ENCODE measurements at places on chromosomes 6 and 20.

DNA sequence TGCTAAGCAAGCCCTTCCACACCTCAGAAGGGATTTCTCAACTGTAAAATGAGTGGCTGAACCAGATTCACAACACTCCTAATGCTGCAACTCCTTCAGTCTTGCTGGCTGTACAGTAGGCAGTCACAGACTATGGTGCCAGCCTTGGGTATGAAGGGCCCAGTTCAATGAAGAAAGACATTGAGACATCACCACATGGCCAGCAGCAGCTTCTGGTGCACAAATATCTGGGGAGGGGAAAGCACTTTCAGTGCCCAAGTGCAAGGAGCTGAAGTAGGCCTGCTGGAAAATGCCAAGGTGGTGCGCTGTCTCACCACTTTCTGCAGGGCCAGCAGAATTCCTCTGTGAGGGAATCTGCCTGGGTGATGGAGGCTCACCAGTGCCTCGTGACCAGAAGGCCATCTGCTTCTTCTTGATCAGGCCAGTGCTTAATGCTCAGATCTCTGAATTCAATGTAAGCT, 1.8 kb downstream of the PLA2G7 start:
- no peaks in the 10 kb centered on the region for H3K4me1 ChIP-seq
- no peak overlapping the region for H3K4me3 ChIP-seq
- peaks cover 56% of the 10 kb centered on the region for H3K27me3 ChIP-seq
- no peak overlapping the region for H3K27ac ChIP-seq
- DNase-seq, result no peak
- no peaks in the 10 kb centered on the region for H3K36me3 ChIP-seq

GRCh38 chr6:46959419-46959818, 37.7 kb upstream of the ADGRF5 start:
- no peak overlapping the region for H3K4me3 ChIP-seq
- H3K36me3 ChIP-seq, result no peaks in the 10 kb centered on the region
- no peak for DNase-seq
- no peak overlapping the region for H3K27ac ChIP-seq

DNA sequence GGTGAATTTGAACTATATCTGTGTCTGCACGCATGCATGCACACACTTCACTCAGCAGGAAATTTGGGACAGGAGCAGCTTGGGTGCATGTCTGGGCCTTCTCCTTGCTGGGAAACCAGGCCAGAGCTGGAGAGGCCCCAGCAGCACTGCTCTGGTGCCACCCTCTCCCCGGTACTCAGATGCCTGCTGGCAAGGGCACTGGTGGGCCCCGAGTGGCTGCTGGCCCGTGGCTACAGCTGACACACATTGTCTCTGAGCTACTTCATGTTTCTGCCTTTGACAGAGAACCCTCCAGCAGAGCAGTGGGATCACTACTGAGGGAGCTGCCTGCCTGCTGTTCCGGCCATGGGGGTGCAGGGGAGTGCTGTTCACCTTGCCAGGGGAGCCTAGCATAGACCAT, 37.5 kb downstream of the DLGAP4 start:
- H3K27ac ChIP-seq, result no peak overlapping the region
- H3K36me3 ChIP-seq, result no peaks in the 10 kb centered on the region
- DNase-seq, result no peak

DNA sequence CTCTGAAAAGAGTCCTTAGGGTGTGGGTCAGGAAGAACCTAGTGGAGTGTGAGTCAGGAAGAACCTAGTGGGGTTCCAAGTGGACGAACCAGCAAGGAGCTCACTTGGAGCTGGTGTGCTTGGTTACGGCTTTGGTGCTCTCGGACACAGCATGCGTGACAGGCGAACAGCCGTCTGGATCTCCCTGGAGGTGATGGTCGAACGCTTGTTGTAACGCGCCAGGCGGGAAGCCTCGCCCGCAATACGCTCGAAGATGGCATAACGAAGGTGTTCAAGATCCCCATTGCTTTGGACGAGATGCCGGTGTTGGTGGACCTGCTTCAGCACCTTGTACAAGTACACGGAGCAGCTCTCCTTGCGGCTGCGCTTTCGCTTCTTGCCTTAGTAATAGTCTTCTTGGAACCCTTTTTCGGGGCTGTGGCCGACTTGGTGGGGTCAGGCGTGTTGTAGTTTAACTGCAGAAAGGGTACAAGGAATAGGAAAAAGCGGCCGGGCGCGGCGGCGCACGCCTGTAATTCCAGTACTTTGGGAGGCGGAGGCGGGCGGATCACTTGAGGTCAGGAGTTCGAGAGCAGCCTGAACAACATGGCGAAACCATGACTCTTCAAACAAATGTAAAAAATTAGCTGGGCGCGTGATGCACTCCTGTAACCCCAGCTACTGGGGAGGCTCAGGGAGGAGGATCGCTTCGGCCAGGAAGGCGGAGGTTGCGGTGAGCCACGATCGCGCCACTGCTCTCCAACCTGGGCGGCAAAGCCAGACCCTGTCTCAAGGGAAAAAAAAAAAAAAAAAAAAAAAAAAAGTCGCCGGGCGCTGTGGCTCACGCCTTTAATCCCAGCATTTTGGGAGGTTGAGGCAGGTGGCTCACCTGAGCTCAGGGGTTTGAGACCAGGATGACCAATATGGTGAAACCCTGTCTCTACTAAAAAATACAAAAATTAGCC, 48.0 kb downstream of the OR2B2 start:
- H3K27ac ChIP-seq, result peak overlapping the region; percentile 100
- peaks cover 4% of the 10 kb centered on the region for H3K36me3 ChIP-seq
- H3K4me3 ChIP-seq, result peak overlapping the region; percentile 99
- DNase-seq, result peak; percentile 55
- H3K4me1 ChIP-seq, result peaks cover 53% of the 10 kb centered on the region

- no peaks in the 10 kb centered on the region for H3K4me1 ChIP-seq
- H3K36me3 ChIP-seq, result no peaks in the 10 kb centered on the region
- DNase-seq, result no peak
- no peak overlapping the region for H3K4me3 ChIP-seq
- H3K27me3 ChIP-seq, result no peaks in the 10 kb centered on the region
These were observed 526.5 kb downstream of the NKAIN2 start for GRCh38 chr6:124330197-124330596.

DNA sequence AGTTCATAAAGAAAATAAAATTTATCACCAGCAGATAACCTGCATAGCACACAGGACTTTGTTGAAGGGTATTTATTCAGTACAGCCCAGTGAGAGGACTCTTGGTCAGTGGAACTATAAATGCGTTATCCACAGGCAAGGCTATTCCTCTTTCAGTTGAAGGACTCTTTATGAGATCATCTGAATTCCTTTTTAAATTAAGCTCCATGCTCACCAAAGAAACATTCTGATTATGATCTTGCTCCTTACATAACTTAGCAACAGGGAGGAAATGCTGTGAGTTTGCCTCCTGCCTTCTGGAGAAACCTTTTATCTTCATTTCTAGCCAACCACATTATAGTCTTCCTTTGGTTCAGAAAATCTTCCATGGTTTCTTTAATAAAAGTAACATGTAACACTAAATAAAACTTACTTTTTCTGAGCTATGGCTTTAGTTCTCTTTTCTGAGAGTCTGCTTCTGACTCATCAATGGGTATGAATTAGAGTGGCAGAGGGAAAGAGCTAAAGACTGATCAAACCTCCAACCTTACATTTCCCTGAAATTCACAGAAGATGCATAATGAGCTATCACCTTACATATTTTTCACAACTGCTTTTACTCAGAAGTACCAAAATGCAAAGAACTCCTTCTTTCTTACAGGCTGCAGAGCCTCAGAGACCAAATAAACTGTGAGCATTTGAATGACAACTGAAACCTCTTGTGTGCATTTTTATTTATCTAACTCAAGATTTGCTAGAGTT, 267.2 kb downstream of the ADGRG6 start:
- no peak overlapping the region for H3K4me3 ChIP-seq
- H3K27ac ChIP-seq, result peak overlapping the region; percentile 75
- H3K36me3 ChIP-seq, result peaks cover 11% of the 10 kb centered on the region
- DNase-seq, result no peak

- peaks cover 6% of the 10 kb centered on the region for H3K27me3 ChIP-seq
- no peaks in the 10 kb centered on the region for H3K36me3 ChIP-seq
- H3K27ac ChIP-seq, result no peak overlapping the region
- H3K4me3 ChIP-seq, result no peak overlapping the region
These were observed 490.7 kb upstream of the SULF2 start for GRCh38 chr20:48276021-48276342.

- peaks cover 3% of the 10 kb centered on the region for H3K27me3 ChIP-seq
- DNase-seq, result no peak
- no peak overlapping the region for H3K27ac ChIP-seq
- no peaks in the 10 kb centered on the region for H3K4me1 ChIP-seq
- no peaks in the 10 kb centered on the region for H3K36me3 ChIP-seq
These were observed 135.7 kb downstream of the KIF13A start for GRCh38 chr6:17851720-17852161.

DNA sequence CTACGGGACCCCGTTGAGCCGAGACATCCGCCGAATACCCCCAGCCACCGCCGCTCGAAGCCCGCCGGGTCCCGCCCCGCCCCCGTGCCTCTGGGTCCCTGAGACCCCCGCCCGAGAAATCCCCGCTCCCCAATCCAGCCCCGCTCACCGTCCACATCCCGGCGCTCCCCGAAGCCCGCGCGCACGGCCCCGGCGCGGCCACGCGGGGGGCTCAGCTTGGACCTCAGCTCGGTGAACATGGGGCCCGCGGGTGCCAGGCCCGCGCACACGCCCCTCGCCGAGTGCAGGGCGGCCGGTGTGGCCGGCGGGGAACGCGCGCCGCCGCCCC, 249 bp downstream of the SAMD10 start:
- H3K27me3 ChIP-seq, result no peaks in the 10 kb centered on the region
- H3K27ac ChIP-seq, result peak overlapping the region; percentile 89
- H3K36me3 ChIP-seq, result peaks cover 25% of the 10 kb centered on the region
- H3K4me1 ChIP-seq, result peaks cover 66% of the 10 kb centered on the region
- H3K4me3 ChIP-seq, result peak overlapping the region; percentile 78
